Spinal cord (tissue), 10 donors: ENCODE measurements at places on chromosomes 6 and 20. TPM values are rescaled to one million over a fixed set of nuclear protein-coding genes. Genes with fewer than 3 reads are reported as not detected.

Gene TBC1D20
- 29.4 TPM for total RNA-seq

- DNase-seq = no peak
- H3K4me3 ChIP-seq = no peak overlapping the region
- no peaks in the 10 kb centered on the region for H3K27me3 ChIP-seq
- no peak overlapping the region for H3K27ac ChIP-seq
- H3K36me3 ChIP-seq = no peaks in the 10 kb centered on the region
Observed at GRCh38 chr6:73182021-73182607, 43.2 kb downstream of the KHDC1L start.

Gene ACSS1
- 37.3 TPM for total RNA-seq

Gene ADRM1
- 75.3 TPM for total RNA-seq

Gene MUC22
- total RNA-seq = not detected

- H3K4me1 ChIP-seq = peaks cover 5% of the 10 kb centered on the region
- no peaks in the 10 kb centered on the region for H3K27me3 ChIP-seq
- peak overlapping the region; percentile 65 for H3K27ac ChIP-seq
- peak overlapping the region; percentile 77 for H3K4me3 ChIP-seq
- no peak for DNase-seq
Observed at GRCh38 chr6:56839533-56840183, 115.2 kb upstream of the BEND6 start.

Gene GPX5
- total RNA-seq = not detected

Gene EBF4
- total RNA-seq = 17.4 TPM
